ENCODE measurements at places on chromosomes 2 and 18.

DNA sequence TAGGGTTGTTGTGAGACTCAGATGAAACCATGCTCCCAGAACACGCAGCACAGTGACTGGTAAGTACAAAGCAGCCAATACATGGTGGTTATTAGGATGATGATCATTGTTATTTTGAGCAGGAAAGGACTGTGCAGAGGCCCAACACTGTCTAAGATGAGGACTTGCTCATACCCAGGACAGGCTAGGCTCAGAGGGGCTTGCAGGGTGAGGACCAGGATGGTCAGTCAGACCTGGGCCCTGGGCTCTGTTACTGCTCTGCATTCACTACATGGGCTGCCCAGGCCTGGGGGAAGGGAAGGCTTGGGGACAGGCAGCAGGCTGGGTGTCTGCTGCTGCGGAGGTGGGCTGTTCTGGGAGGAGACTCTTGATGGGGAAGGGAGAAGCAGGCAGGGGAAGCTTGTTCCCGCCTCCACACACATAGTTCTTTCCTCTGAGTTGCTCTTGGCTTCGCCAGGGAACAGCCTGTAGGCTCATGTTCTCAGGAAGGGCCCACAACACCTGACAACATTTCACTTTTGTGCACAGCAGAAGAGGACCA, 17.5 kb downstream of the CAPN13 start:
- DNase-seq = no peak

DNA sequence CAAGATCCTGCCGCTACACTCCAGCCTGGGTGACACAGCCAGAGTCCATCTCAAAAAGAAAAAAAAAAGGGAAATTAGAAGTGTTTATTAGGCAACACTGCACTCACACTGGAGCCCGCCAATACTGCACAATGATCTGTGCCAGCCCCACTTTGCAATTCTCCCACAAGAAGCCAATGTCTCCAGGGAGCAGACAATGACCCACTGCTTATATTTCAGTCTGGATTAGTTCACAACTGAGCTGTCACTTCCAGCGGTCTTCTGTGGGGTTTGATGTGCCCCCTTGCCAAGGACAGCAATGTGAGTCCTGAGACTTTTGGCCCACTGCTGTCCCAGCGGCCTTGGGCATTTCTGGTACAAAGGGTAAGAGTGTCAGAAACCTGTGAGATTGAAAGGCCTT, 85.6 kb upstream of the PPM1B start:
- no peak for DNase-seq

GRCh38 chr2:24512404-24512803, 21.4 kb downstream of the NCOA1 start:
- DNase-seq = no peak

DNA sequence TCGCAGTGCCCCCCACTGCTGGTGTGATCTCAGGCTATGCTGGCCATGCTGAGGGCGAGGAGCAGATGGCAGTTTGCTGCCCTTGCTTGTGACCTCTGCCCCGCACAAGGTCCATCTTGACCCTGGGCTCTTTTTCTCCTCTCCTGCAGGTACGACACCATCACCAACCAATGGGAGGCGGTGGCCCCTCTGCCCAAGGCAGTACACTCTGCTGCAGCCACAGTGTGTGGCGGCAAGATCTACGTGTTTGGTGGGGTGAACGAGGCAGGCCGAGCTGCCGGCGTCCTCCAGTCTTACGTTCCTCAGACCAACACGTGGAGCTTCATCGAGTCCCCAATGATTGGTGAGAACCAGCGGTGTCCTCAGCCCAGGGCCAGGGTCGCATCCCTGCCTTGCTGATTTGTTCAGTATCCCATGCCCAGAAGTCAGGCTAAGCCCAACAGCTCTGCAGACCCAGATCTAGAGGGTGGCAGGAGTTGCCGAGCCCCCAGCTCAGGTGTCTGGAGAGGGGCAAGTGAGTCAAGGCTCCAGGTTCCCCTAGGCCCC, 223.8 kb downstream of the ATAD2B start:
- no peak for DNase-seq

DNA sequence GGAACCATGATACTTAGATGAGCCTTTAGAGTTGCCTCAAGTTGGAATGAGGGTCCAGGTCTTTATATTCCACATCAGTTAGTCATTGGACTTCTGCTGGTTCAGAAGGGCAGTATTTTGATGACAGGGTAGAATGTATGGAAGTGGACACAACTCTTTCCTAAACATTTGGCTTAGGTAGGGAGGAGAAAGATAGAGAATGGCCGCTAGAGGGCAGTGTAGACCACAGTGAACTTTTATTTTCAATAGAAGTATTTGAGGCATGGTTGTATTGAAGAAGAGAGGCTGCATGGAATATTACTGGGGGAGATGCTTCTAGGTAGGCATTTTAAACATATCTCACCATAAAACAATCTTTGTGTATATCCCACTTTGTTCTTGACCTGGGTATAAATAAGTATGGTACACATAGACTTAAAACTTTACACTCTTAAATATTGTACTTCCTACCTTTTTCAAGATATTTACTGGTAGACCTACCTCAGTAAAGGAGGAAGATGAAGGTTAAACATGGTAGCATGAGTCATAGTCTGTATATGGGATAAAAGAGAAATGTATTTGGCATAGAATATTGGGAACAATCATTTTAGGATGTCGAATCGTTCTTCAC, 497.6 kb upstream of the FAM98A start:
- DNase-seq = no peak

DNA sequence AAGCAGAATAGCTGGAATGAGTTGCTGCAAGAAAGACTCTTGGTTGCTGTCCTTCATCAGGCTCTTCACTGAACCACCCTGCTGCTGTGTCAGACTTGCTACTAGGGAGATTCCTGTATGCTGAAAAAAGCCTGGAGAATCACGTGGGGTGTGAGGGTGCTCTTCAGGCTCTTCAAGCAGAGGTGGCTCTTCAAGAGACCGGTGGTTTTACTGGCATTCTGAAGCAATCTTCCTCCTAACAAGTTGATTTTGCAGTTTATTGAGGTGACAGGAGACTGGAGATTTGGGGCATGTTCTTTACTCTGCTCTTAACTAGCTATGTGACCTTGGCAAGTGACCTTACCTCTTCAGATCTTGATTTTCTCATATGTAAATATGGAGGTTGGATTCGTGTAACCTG, 14.1 kb downstream of the TMEM178A start:
- no peak for DNase-seq

- DNase-seq = no peak
Observed at GRCh38 chr2:119255760-119256581, 32.3 kb downstream of the STEAP3 start.

GRCh38 chr18:59846814-59847490, 52.8 kb upstream of the PMAIP1 start:
- no peak for DNase-seq

- DNase-seq = no peak
Observed at GRCh38 chr18:3150274-3150673, 69.5 kb downstream of the MYOM1 start.
